ENCODE measurements at places on chromosomes 7 and 10.

- DNase-seq = no peak
Measured at GRCh38 chr10:97499561-97500296, 1.0 kb downstream of the UBTD1 start.

DNA sequence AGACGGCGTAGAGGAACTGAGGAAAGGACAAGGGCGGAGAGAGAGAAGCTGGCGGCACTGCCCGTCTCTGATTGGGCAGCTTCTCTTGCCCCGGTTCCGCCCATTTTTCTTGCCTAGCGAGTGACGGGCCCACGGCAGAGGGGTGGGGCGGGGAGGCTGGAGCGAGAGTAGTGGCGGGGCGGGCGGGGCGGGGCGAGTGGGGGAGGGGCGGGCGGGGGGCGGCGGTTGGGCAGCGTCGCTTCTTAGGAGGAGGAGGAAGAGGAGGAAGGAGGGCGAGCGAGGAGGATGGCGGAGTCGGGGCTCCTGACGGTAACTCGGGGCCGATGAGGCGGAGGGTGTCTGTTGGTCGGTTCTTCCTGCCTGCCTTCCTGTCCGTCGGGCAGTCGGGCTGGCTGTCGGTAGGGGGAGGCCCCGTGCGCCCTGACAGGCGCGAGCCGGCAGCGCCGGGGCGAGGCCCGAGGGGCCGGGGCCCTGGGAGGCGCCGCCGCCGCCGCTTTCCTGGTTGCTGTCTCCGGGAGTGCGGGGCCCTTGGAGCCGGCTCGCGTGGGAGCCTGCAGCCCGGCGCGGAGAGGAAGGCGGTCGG is at the start of gene SHOC2:
Gene SHOC2 (plus strand): TSS at position 256 of the 583 bp plus-strand sequence. CDS start 44,755 bp downstream, outside the sequence.
- DNase-seq = peak; percentile 81

GRCh38 chr7:108515630-108516029 is 10.3 kb downstream of the PNPLA8 start:
- DNase-seq = no peak

- DNase-seq = no peak
Measured at GRCh38 chr7:114759347-114760062, 162.4 kb upstream of the MDFIC start.

DNA sequence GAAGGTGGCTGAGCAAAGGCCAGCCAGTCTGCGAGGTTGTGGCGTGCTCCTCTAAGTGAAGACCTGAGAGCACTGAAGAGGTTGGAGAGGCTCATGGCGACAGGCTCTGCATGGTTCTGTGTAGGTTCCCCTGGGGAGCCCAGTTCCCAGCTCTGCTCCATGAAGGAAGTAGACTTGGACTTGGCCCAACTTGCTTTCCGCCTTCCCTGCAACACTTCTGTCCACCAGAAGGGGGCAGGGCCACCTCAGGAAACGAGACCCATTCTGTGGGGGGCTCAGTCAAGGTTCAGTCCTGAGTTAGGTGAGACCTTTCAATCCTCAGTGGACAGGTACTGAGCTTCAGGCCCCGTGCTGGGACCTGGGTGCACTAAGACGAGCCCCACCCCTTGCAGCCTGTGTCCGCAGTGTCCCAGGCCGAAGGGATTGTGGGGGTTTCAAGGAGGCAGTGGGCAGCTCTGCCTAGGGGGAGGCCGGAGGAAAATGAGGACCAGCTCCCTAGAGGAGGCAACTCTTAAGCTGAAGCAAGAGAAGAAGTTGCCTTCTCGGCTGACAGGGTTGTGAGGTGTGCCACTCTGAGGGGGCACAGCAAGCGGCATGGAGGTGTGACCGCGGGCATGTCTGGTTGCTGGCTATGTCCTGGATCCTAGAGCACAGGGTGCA is 15.0 kb upstream of the PCBD1 start:
- DNase-seq = peak; percentile 14

DNA sequence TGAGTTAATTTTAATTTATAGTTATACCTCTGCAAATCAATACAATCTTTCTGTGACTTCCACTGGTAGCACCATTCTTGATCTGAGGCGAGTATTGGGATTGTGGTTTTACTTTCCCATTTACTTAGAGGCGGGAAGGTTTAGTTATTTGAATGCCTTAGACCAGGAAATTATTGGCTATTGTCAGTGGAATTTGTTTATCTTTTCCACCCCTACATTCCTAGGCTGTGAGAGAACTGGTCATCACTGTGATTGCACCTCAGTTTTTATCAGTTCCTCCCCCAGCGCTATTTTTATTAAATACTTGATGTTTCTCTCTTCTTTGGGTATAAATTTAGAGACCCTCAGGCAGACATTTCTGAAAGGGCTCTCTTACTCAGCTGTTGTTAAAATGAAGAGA is 29.9 kb downstream of the CDK14 start:
- no peak for DNase-seq

DNA sequence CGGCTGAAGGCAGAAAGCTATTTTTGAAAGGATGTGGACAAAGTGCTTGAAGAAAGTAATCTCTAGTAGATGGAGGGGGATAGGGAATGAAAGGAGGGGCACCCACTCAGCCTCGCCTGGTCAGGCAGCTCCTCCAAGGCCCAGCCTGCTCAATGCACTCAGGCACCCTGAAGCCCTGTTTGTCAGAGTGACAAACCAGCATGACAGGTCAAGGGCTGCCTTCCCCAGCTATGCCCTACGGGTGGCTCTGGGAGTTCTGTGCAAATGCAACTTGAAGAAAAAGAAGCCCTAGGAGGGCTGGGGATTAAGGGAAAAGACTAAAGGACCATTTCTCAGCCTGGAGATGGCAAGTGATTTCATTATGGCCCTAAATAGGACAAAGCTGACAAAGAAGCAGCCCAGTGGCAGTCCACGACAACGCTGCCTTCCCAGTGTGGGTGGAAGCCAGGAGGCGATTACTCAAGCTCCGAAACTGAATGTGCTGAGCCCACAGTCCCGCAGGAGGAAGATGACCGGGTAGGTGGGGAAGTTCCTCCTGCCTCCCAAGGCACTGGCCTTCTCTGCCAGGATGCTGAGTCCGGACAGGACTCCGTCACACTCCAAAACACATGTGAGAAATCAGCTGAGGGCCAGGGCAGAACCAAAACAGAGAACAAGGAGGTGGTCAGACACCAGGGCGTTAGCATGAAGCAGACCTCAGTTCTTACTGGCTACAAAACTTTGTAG is 16.3 kb downstream of the LIPA start:
- DNase-seq = no peak

- no peak for DNase-seq
Measured at GRCh38 chr10:51620131-51620530, 79.3 kb downstream of the CSTF2T start.

DNA sequence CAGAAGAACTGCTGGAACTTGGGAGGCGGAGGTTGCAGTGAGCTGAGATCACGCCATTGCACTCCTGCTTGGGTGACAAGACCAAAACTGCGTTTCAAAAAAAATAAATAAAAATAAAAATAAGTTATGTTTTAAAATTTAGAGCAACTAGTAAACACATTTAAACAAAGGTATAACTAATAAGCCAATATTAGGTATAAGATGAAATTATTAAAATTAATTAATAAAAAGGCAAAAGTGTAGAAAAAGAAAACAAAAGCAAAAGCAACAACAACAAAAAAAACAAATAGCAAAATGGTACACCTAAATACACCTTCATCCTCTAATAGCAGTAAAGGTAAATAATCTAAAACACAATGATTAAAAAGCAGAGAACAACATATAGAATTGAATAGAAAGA is 6.2 kb upstream of the OR6B1 start:
- DNase-seq = no peak

GRCh38 chr7:30424506-30424905 is 54.1 kb downstream of the NOD1 start:
- no peak for DNase-seq

DNA sequence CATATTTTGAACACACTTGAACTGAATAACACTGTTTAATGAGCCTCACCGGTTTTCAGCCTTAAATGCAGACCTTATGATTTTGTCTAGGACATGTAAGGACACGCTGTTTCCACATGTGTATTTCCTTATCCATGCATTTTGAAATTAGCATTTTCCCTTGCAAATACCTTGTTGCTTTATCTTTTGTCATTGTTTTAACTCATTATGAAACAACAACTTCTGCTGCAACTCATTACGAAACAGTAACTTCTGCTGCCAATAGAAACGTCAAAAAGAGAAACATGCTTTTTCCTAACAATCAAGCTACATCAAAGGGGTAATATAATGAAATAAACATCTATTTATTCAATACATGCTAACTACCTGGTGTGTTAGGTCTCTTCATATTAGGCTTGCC is 322.0 kb downstream of the AGMO start:
- DNase-seq = no peak

DNA sequence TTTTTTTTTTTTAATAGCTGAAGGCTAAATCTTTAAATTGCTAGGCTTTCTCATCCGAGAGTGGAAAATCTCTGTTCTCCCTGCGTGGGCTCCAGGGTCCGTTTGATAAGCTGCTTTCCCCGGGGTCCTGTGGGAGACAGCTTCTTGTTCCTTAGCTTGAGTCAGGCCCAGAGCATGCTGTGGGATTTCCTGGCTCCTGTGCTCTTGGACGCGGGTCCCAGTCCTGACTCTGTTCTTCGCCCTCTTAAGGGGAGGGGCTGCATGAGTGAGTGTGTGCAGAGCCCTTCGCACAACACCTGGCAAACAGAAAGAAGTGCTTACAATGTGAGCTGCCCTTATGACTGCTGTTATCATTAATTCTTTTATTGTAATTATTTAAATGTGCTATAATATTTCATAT is 133.5 kb downstream of the TACC2 start:
- no peak for DNase-seq

DNA sequence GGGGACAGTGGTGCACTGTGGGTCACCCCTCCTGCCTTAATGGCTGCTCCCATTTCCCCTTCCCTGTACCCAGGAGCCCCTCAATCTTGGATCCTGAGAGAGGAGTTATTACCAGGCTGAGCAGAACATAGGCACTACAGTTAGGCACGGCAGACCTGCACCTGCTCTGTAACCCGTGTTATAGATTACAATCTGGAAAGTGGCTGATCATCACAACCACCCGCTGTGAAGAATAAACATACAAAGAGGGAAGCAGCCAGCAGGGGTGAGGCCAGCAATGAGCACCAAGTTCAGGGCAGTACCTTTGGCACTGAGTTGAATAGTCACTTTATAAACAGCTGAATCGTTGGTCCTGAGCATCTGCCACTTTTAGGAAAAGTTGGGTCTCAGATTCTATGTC is 1.7 kb downstream of the CDHR1 start:
- peak; percentile 91 for DNase-seq

- DNase-seq = peak; percentile 57
Measured at GRCh38 chr7:14894826-14895225, 7.7 kb downstream of the DGKB start.

- DNase-seq = no peak
Measured at GRCh38 chr10:102752934-102753664, 9.4 kb downstream of the WBP1L start.

- no peak for DNase-seq
Measured at GRCh38 chr10:44938956-44939355, 20.6 kb upstream of the RASSF4 start.

Data from NCI-H1417 (cell line).